Lung microvascular endothelial cell (primary cell): ENCODE measurements at places on chromosomes 11 and 22. TPM values are rescaled to one million over a fixed set of nuclear protein-coding genes. Genes with fewer than 3 reads are reported as not detected.

DNA sequence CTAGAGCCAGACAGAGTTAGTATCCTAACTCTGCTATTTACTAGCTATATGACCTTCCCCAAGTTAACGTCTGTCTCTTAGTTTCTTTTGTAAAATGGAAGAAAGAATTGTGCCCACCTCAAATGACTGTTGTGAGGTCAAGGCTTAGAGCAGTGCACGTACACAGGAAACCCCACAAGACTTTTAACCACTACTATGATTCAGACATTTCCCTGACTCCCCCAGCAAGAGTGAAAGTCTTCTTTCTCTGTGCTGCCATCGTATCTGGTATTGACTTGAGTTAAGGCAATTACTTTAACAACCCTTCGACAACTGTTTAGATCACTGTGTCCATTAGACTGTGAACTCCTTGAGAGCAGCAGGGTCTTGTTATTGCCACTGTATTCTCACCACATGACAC, 2.6 kb upstream of the OR52W1 start:
- DNase-seq, result no peak

DNA sequence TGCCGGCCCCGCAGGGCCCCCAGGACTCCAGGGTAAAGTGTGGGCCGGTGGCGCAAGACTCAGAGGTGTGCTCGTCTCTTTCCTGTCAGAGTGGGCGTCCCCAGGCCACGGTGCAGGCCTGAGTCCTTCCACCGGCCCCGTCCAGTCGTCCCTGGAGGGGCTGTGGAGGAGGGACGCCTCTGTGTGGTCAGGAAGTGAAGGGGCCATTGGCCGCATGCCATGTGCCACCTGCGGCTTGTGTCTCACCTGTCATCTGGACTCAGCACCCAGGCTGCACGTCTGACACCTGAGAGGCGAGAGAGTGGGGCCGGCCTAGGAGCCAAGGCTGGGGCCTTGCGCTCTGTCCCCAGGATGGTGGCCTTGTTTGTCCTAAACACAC, 25.2 kb downstream of the MUC6 start:
- no peak for DNase-seq

DNA sequence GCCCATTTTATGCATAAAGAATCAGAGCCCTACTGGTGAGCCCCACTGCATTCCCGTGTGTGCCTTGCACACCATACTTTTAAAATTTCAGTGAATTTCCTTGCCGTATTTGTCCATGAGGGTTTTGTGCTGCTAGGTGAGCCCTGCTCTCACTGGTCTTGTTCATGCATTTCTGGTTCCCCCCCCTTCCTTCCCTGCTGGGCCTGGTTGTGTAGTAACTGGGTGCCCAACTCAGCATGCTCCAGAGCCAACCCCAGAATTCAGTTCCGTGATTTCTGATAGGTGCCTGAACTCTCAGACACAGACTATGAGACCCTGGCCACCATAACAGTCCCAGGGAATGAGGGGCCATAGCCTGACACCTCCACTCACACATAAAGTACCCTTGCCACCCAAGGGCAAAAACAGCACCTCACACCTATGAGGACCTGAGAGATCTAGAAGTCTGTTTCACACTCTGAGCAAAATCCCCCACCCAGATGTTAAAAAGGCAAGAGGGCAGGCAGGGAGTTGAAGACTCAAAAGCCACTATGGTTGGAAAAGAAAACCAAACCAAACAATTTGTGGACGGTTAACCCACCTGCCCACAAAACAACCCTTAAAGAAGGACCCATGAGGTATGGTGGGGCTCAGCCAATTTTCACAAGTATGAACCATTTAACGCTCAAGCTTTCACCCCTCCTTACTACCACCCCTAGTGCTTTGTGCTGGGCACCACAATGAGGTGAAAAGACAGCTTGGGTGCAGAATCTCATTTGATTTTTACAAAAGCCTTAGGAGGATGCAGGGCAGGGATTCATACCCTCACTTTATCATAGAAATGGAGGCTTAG, 16.8 kb upstream of the IL10RA start:
- DNase-seq, result no peak

DNA sequence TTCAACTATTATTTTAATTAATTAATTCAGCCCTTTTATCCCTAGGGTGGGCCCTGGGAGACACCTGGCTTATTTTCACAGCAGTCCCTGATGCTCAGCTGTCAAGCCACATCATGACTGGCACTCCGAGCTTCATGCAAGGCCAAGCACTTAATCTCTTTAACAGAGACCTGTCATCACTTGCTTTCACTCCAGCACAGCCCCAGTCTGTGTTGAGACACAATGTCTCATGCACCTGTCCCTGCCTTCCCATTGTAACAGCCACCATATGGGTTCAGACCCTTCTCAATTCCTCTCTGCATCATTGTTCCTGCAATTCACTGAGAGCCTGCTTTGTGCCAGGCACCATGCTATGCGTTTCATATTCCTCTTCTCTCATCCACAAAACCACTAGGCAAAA, 222.2 kb upstream of the TENM4 start:
- no peak for DNase-seq

DNA sequence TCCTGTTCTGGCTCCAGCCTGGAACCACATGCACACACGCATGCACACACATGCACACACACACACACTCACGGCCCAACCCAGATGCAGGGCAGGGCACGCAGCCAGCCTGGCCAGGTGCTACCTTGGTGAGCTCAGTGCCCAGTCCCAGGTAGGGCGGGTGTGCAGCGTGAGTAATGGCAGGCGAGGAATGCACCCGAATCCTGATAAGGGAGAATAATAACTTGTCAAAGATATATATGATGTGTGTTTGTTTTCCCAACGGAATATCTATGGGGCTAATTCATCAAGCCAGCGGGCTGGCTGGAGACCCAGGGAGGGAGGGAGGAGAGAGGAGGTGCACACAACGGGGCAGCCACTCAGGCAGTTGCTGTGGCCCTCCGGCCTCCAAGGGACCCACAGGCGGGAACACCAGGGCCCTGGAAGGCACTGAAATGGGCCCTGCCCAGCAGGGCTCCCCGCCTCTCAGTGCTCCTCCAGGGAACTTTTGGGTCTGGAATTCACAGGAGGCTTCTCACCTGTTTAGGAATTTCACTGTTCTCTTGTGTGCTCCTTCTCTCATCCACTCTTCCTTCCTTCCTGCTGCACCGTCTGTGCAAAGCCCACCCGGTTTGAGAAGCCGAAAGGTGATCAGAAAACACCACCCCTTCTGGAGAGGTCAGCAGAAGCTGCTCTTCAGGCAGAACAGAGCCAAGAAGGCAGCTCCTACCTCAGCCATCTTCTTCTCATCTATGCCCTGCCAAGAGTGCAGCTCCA, 79.0 kb downstream of the BUD13 start:
- no peak for DNase-seq

GRCh38 chr11:35057926-35058668, 80.9 kb upstream of the CD44 start:
- DNase-seq, result no peak

DNA sequence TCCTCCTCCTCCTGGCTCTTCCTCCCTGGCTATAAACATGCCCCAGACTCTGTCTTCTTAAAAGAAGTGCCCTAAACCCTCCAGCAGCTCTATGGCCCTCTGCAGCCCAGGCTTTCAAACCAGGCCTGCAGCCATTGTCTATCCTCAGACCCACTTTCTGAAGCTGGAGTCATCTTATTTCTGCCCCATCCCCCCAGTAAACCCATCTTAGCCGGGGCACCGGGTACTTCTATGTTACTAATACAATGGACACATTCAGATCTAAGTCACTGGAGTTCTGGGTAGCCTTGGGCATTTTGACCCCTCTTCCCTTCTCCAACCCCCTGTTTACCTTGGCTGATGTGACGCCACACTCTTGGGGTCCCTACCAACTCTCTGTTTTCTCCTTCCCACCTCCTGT, 29.7 kb upstream of the CACNG2 start:
- no peak for DNase-seq

GRCh38 chr11:83027289-83027688, 44.4 kb downstream of the RAB30 start:
- DNase-seq, result no peak

Gene TRABD
- total RNA-seq, result 11.3 and 13.7 TPM in 2 replicates

Gene MYOD1
- total RNA-seq, result not detected in 2 replicates

Gene EEF1G
- 1,150 and 1,533 TPM in 2 replicates for total RNA-seq
